ENCODE measurements at places on chromosomes 2 and 18. TPM values are rescaled to one million over a fixed set of nuclear protein-coding genes. Genes with fewer than 3 reads are reported as not detected.
A peak's percentile ranks its signal among the peaks of the same experiment; 100 is the strongest.

AQP4 gene
- total RNA-seq, result not detected

KIAA2012 gene
- total RNA-seq, result not detected

C2orf81 gene
- 2.7 TPM for total RNA-seq

SPP2 gene
- total RNA-seq, result not detected

ALPG gene
- not detected for total RNA-seq

INPP1 gene
- 13.4 TPM for total RNA-seq

C2orf49 gene
- total RNA-seq, result 20.0 TPM

ECEL1 gene
- not detected for total RNA-seq

TAF4B gene
- 18.7 TPM for total RNA-seq

DNER gene
- not detected for total RNA-seq

RAMP1 gene
- 0.63 TPM for total RNA-seq

- DNase-seq, result no peak
Observed at GRCh38 chr2:156322686-156323231, 9.8 kb downstream of the NR4A2 start.

DNA sequence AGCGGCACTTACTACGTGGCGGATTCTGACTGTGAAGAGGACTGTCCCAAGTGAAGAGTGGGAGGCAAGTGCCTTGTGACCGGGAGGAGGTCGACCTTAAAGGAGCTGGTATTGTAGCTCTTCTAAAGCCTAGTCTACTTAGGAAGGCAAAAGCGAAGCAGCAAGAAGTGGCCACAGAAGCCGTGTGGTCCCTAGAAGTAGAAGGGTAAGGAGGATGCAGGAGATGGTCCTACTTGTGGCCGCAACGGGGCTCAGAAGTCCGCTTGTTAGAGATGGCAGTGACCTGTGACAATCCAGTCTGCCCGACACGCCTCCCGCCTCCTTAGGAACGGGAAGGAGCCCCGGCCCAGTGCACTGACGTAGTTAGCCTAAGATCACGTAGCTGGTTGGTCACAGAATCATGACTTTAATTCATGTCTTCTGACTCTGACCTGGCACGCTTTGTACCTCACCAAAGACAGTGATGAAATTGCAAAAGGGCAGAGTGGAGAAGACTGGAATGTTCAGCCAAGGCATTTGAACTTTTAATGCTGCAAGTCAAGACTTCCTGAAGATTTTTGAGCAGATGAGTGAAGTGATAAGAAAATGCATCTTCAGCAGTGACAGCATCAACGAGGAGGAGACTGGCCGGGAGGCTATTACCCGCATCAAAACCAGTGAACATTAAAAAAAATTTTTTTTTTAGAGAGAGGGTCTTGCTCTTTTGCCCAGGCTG lies 749 bp upstream of the EIF2AK3 start:
- DNase-seq, result peak; percentile 81

- DNase-seq, result no peak
Observed at GRCh38 chr2:221235941-221236340, 336.2 kb downstream of the EPHA4 start.

GRCh38 chr2:30713698-30714097 lies 93.5 kb downstream of the CAPN13 start:
- no peak for DNase-seq

DNA sequence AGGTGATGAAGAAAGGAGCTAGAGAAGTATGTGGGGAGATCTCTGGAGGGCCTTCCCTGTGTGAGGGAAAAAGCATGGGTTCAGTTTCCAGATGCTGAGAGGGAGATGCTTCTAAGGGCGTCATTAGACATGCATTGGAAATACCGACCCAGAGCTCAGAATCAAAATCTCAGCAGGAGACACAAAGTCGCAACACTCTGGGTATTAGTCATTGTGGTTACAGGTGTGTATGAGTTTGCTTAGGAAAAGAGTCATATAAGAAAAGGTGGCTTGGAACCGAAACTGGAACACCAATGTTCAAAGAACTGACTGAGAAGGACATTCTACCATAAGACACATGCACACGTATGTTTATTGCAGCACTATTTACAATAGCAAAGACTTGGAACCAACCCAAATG lies 477.1 kb downstream of the FBXO15 start:
- no peak for DNase-seq

DNA sequence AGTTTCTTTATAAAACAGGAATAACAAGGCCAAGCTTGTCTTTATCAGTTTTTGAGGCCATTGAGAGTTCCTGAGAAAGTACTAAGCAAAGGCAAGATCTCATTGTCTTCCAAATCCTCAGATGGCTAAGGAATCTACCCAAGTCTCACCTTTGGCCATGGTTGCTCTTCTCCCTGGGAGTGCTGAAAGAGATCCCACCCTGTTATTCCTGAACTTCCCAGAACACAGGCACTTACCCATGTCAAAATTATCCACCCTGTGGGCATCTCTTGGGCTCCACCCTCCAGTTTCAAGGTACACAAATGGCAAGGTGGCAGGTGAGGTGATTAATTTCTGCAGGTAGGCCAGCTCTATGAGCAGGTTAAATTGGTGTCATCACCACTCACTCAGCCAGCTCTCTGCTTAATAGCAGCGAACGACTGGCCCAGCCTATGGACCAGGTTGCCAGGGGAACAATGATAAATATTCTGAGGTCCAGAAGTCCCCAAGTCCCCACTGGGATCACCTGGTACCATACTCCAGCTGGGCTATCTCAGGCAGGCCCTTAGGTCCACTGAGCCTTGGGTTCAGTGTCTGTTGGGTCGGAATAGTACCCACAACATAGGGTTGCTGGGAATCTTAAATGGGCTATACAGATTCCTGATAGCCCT lies 2.3 kb upstream of the SPRED2 start:
- DNase-seq, result no peak

DNA sequence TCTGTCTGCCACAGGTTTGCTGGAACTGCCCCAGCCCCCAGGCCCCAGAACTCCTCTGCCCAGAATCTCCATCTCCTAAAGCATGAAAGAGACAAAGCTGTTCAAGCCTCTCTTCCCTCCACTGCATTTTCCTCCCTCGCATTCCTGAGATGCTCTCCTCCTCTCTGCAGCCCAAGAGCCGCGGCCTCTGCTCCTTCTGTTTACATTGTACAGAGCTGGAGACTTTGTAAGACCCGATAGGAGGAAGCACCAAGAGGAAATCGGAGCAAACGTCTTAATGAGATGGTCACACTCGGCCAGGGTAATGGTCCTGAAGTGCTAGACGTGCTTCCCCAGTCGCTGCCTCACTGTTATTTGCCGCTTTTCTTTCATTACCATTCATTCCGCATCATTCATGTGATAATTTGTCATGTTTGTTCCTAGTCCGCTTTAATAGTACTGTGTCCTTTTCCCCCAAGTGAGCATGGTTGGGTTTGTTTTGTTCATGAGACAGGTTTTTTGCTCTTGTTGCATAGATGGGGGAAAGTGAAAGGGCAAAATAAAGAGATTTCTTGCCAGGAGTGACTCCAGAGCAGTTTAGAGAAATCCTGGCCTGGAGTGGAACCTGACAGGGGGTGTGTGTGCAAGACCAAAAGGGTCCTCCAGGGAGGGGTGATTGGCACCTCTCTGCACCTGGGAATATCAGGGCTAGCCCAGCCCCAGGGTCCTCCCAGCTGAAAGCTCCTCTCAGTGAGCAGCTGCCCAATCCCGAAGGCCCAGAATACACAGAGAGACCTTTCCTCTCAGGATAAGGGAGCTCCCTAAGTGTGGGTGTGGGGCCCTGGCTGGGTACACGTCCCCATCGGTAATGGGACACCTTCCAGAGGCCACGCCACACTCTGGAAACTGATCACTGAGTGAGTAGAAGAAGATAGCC lies 44.9 kb upstream of the ID2 start:
- DNase-seq, result no peak

DNA sequence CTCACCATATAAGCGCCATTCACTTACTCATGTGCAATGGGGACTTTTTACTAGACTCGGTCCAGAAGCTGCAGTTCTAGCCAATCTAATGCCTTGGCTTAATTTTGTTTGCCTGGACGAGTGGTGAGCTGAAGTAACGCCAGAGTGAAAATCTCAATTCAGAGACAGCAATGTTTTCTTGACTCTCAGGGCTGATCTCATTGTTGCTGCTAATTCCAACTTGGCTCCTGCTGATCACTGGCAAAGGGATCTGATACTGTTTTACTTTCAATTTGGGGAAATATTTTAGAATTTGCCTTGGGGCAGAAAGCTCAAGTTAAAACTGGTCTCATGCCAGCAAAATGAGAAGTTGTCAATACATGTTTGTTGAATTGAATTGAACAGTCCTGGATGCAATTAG lies 906.6 kb upstream of the CDH2 start:
- DNase-seq, result no peak

DNA sequence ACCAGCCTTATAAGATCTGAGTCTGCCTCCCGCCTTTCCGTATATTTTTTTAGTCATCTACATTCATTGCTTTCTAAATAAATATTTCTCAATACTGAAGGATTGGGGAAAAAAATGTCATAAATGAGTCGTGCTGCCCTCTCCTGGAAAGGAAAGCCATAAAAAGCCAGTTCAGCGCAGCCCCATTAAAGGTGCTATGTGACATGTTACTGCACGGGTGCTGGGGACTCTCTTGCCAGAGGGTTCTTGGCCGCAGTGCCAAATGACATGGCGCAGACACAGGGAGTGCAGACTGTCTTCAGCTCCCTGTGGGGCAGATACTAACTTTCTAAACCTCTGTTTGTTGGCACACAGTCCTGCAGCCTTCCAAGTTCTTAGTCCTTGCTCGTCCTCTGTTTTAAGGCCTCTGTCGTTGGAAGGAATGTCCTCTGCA lies 53.7 kb upstream of the MAP3K20 start:
- DNase-seq, result no peak

DNA sequence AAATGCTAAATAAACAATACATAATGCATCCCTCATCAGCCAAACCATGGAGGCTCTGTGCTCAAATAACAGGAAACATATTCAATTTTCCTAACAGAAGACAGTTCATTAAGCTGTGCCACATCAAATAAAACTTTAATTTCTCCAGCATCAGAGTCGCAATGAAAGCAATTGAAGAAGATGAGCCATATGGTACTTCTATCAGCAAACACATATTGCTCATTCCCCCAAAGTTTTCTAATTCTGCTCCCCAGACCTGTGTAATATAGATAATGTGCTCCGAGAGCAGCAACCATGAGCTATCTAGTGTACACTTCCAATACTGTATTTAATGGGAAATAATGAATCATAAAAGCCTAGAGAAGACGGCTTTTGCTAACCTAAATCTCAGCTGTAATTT lies 263.2 kb downstream of the MEIS1 start:
- DNase-seq, result no peak

DNA sequence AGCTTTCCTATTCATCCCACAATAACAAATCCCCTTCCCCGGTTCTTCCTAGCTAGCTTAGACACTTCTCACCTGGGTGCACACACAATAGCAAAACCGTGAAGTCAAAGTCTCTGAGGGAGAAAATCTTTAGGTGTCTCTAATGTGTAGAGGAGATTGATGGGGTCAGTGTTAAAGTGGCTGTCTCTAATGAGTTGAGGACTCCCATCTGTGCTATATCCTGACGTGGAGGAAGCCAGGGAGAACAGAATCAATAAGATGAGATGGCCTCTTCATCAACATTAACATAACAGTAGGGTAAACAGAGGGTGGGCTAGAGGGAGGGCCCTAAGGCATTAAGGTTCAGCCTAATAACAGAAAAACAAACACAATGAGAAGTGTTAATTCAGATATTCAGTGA lies 120.4 kb downstream of the SLC5A7 start:
- no peak for DNase-seq

DNA sequence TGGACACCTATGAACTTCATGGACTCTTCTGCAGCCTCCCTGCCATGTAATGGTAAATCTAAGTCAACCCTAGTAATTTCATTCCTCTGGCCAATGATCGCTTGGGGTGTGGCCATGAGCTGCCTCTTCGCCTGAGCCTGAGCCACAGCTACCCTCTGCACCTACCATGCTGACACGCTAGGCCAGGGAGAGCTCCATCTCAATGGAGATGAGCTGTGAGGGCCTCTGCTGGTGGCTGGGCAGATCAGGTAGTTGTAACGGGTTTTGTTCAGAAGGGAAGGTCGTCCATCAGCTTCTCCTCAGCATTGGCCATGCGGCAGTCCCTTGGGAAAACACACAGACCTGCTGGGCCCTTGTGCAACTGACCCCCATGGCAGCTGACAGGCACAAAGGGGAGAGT lies 24.4 kb downstream of the MPHOSPH10 start:
- DNase-seq, result no peak

GRCh38 chr2:144738749-144739148 lies 218.8 kb upstream of the ZEB2 start:
- no peak for DNase-seq

GRCh38 chr2:223787358-223787757 lies 50.0 kb downstream of the AP1S3 start:
- DNase-seq, result no peak

DNA sequence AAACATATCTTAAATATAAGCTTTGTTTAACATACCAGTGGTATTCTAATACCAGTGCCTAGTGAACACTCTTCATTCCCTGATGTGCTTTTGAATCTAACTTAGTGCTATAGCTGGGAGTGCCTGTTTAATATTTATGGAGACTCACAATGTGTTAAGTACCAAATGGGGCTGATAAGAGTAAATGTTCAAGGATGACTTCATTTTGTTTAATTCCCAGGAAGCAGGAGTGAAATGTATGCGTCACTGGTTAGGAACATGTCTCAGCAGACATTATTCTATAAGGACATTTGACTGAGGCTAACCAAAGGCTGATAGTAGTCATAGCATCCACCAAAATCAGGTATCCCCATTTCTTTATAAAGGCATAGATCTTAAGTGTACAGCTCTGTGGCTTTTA lies 31.7 kb upstream of the LINC00305 start:
- no peak for DNase-seq

DNA sequence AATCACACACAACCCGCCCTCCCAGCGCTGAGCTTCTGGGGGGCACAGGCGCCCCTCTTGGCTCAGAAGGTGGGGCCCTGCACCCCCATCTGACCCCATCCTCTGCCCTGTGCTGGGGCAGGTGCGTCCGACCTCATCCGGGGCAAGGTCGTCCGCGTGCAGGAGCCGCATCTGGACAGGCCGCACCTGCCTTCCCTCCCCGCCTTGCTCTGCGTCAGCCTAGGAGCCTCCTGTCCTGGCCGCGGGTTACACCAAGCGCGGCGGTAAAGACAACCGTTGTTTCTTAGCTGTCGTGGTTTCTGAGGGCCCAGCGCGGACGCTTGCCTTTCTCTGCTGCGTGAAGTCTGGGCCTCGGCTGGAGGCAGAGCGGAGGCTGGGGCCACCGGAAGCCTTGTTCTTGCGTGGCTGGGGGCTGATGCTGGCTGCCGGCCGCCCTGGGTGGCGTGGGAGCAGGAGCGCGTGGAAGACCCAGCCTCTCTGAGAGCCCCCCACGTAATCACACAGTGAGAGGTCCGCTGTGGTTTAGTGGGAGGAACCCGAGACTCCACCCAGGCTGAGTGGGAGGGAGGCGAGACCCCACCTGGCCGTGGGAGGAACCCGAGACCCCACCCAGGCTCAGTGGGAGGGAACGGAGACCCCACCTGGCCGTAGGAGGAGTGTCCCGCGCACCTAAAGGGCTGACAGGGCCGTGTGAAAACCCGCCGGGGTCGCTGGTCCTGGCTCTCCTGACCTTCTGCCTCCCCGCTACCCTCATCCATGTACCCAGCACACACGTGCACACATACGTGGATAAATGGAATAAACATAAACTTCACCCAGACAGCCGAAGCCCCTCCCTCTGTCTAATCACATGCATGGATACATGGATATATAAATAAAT lies 51.8 kb downstream of the KCNG2 start:
- DNase-seq, result no peak

GRCh38 chr2:175737722-175738361 lies 264.2 kb downstream of the LNPK start:
- no peak for DNase-seq

- DNase-seq, result no peak
Observed at GRCh38 chr18:58320907-58321561, 277.0 kb downstream of the NEDD4L start.

GRCh38 chr2:127024769-127025358 lies 82.1 kb downstream of the BIN1 start:
- DNase-seq, result no peak
